ENCODE measurements at places on chromosomes 4 and X. TPM values are rescaled to one million over a fixed set of nuclear protein-coding genes. Genes with fewer than 3 reads are reported as not detected.

The GPRASP3 gene
- 1.3 TPM for polyA plus RNA-seq

The TRMT44 gene
- polyA plus RNA-seq: 7.1 TPM

The ODAPH gene
- polyA plus RNA-seq: 0.87 TPM

The C4orf51 gene
- polyA plus RNA-seq: not detected

The NMU gene
- polyA plus RNA-seq: 0.69 TPM

The HSD17B10 gene
- 161 TPM for polyA plus RNA-seq

The C4orf54 gene
- polyA plus RNA-seq: not detected

The RS1 gene
- not detected for polyA plus RNA-seq

The SLC34A2 gene
- not detected for polyA plus RNA-seq

The HTR2C gene
- polyA plus RNA-seq: not detected

The C4orf36 gene
- polyA plus RNA-seq: 3.2 TPM

The HAUS3 gene
- polyA plus RNA-seq: 7.5 TPM

The RNF150 gene
- not detected for polyA plus RNA-seq

The SPON2 gene
- 0.12 TPM for polyA plus RNA-seq

The NEK1 gene
- 3.4 TPM for polyA plus RNA-seq

The ATP8A1 gene
- polyA plus RNA-seq: 0.02 TPM

The S100G gene
- polyA plus RNA-seq: not detected

The SPIN4 gene
- 1.5 TPM for polyA plus RNA-seq

The TRIM61 gene
- 0.73 TPM for polyA plus RNA-seq

The FGF5 gene
- 2.7 TPM for polyA plus RNA-seq

The FAT4 gene
- 0.08 TPM for polyA plus RNA-seq

The F8A3 gene
- 0.02 TPM for polyA plus RNA-seq

The TLR10 gene
- polyA plus RNA-seq: not detected

The ARHGAP24 gene
- 0.45 TPM for polyA plus RNA-seq

The ETNPPL gene
- not detected for polyA plus RNA-seq

The NUDT10 gene
- polyA plus RNA-seq: 0.32 TPM

The NEUROG2 gene
- polyA plus RNA-seq: not detected

The FAM184B gene
- 0.01 TPM for polyA plus RNA-seq

The STATH gene
- not detected for polyA plus RNA-seq

The ZAR1 gene
- polyA plus RNA-seq: not detected

The ADGRG2 gene
- not detected for polyA plus RNA-seq

The TREX2 gene
- 0.57 TPM for polyA plus RNA-seq

The NDNF gene
- polyA plus RNA-seq: not detected

The PHOX2B gene
- not detected for polyA plus RNA-seq

The RNF113A gene
- 14.1 TPM for polyA plus RNA-seq

The NUDT11 gene
- 9.3 TPM for polyA plus RNA-seq

The TCEAL3 gene
- polyA plus RNA-seq: 60.8 TPM

The GLUD2 gene
- polyA plus RNA-seq: 0.04 TPM

The SMR3B gene
- not detected for polyA plus RNA-seq

The SPANXA1 gene
- polyA plus RNA-seq: not detected

The CDX4 gene
- polyA plus RNA-seq: not detected

The UNC5C gene
- not detected for polyA plus RNA-seq

The RAB41 gene
- polyA plus RNA-seq: not detected

The PALLD gene
- 88.0 TPM for polyA plus RNA-seq

The CSAG3 gene
- polyA plus RNA-seq: not detected

The PHEX gene
- polyA plus RNA-seq: 0.22 TPM

The PPEF2 gene
- not detected for polyA plus RNA-seq

The TCP11X2 gene
- polyA plus RNA-seq: not detected

The CSN1S1 gene
- not detected for polyA plus RNA-seq

The SMIM31 gene
- polyA plus RNA-seq: not detected

The NR3C2 gene
- polyA plus RNA-seq: 0.04 TPM

The MAGEA9B gene
- polyA plus RNA-seq: not detected

The JADE3 gene
- 2.1 TPM for polyA plus RNA-seq

The GYPB gene
- not detected for polyA plus RNA-seq

The MAGEA6 gene
- polyA plus RNA-seq: not detected
